Renal pelvis (tissue), 12 donors: ENCODE measurements at places on chromosomes 3 and 15. TPM values are rescaled to one million over a fixed set of nuclear protein-coding genes. Genes with fewer than 3 reads are reported as not detected.

GRCh38 chr15:46278486-46279090 is 643.8 kb downstream of the SQOR start:
- no peak for DNase-seq

DNA sequence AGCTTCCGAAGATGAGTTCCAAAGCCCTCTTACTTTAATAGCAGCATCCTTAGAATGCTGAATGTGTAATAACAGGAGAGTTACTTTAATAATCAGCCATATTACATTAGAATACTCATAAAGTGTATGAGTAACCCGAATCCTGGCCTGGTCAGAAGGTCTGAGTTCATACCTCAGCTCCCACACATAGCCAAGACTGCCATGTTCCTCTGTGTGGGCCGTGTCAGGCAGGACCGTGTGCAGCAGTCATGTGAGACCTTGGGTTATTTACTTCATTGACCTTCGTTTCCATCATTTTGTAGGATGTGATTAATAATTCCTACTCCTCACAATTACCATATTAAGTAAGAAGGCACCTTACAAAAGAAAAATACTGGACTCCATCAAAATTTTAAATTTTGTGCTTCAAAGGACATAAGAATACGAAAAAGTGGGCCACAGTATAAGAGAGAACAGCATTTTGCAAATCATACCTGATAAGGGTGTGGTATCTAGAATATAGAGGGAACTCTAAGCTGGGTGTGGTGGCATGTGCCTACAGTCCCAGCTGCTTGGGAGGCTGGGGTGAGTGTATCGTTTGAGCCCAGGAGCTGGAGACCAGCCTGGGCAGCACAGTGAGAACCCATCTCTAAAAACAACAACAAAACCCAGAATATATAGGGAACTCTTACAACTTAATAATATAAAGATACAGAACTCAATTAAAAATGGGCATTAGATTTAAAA is 163.4 kb downstream of the ATG7 start:
- DNase-seq = no peak

DNA sequence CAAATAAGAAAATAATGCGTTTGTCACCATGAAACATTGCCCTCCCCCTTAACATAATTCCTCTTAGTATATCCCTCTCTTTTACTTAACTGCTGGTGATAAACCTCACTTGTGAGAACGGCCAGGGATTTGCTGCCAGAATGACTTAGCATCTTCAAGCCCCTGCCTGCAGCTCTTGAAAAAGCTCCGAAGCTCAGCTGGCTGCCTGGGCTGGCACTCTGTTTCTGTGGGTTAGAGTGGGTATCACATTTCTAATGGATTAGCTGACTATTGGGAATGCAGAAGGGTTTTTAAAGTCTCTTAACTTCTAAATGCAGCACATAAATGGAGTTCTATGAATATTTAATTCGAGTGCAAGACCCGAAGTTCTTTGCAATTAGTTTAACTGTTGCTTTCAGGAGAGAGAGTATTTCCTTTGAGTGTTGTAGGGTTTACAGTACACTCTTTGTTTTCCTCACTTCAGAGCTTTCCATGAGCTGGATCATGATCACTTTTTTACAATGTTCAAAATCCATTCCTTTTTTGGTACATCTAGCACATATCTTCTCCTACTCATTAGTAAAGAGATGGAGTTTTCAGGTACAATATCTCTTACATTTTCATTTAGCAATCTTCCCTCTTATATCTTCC is 124.7 kb upstream of the RBMS3 start:
- DNase-seq = no peak

NR1I2 gene
- polyA plus RNA-seq = 1.4 TPM

- no peak for DNase-seq
These were observed 136.9 kb downstream of the FRMD5 start for GRCh38 chr15:44058126-44058525.

DNA sequence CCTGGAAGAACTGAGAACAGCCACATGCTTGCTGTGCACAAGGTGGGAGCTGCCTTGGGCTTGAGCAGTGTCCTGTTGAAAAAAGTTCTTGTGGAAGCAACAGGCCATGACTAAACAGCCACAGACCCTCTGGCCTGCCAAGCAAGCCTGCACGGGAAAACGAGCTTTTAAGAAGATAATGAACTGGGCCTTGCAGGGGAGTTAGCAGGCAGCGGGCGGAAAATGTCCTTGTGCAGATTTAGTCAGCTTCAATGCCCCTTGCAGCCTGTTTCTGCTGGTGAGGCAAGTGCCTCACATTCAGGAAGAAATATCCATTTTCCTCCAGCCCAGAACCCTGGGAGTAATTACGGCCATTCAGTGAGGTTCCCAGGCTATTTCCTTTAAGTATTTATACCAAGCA is 126.2 kb upstream of the KLHL25 start:
- peak; percentile 42 for DNase-seq

DNA sequence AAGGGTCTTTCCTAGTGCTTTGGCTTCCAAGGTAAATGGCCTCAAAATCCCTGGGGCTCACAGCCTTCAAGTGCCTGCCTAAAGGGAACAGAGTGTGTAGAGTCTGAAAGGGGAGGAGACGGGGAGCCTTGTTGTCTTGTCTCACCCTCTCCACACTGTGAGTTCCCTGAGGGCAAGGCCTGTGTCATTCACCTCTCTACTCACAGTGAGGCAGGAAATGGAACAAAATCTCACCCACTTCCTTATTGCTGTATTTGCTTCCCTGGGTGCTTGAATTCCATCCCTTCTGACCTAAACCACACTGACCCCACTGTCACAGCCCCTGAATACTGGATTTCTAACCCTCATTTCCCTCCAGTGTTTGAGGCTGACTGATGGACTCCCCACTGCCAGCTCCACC is 197.5 kb downstream of the EPHB1 start:
- no peak for DNase-seq
